Stimulated activated CD8-positive, alpha-beta memory T cell treated with anti-CD3 and anti-CD28 coated beads, Interleukin-7, amount 100 ng/mL, for 1 hour (primary cell): ENCODE measurements at places on chromosomes 3 and 15.

DNA sequence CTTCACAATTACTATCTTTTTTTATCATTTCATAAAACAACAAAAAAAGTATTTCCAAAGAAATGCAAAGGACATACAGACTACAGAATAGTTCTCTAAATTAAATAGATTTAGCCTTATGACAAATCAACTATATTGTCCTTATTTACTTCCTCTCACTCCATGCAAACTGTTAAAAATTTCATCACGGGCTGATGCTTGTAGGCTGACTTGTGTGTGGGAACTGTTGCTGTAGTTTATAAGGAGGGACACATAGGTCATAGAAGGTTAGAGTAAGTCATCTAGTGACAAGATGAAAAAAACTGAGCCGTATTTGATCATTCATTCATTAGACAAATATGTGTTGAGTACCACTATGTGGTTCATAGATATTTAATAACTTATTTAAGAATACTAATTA is 232.5 kb upstream of the TBL1XR1 start:
- DNase-seq, result no peak

GRCh38 chr15:75920079-75920478 is 16.4 kb downstream of the FBXO22 start:
- DNase-seq, result no peak

DNA sequence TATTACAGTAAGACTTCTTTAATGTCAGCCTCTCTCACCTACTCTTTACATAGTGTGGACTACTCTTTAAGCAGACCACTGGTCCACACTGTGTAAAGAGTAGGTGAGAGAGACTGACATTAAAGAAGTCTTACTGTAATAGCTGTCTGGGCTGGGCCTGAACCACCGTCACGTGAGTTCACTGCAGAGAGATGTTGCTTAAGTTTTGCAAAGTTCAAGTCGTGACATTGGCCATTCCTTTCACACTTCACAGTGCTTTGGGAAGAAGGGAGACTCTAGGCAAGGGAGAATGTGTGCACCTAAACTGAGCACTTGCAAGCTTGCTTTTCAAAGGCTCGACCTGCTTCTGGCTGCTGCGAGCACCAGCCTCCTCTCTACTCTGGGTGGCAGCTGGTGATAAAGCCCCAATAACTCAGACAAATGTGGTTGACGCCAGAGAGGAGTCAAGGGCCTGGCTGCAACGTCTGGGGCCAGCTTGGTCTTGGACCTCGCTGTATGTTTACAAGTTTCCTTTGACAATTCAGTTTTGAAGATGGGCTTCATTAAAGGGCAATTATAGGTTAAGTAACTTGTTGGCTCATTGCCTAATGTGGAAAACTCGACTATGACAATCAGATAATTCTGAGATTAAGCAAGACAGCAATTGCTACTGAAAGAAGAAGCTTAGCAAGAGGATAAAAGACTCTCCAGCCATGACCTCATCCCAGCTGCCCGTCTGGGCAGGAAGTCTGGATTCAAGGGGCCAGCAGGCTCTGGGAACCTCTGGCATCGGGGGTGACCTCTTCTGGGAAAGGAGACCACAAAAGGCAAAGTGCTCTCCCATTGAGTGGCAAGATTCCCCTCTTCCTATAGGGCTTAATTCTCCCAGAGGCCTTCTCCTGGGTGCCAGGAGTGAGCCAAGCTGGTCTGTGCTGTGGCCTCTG is 242.1 kb upstream of the TLE3 start:
- DNase-seq, result no peak

GRCh38 chr3:182451871-182452270 is 341.4 kb upstream of the ATP11B start:
- DNase-seq, result no peak

GRCh38 chr3:111605018-111605417 is 9.9 kb upstream of the ZBED2 start:
- DNase-seq, result no peak
